CD4-positive, alpha-beta T cell treated with Interleukin-21 for 1 hour (primary cell): ENCODE measurements at places on chromosomes 3 and 15.

GRCh38 chr3:49802719-49803464 lies at the start of gene INKA1:
Gene INKA1 (plus strand): TSS chr3:49803261. CDS start chr3:49803393, 132 bp downstream.
- peak; percentile 89 for DNase-seq

GRCh38 chr3:173342679-173343078 lies 54.9 kb upstream of the NLGN1 start:
- DNase-seq, result no peak

- DNase-seq, result peak; percentile 79
These were observed 51.2 kb upstream of the ULK4 start for GRCh38 chr3:42012935-42013690.

GRCh38 chr15:57018151-57018550 lies 99.7 kb downstream of the TCF12 start:
- no peak for DNase-seq

- DNase-seq, result no peak
These were observed 181.6 kb upstream of the RASGRP1 start for GRCh38 chr15:38746211-38746610.

DNA sequence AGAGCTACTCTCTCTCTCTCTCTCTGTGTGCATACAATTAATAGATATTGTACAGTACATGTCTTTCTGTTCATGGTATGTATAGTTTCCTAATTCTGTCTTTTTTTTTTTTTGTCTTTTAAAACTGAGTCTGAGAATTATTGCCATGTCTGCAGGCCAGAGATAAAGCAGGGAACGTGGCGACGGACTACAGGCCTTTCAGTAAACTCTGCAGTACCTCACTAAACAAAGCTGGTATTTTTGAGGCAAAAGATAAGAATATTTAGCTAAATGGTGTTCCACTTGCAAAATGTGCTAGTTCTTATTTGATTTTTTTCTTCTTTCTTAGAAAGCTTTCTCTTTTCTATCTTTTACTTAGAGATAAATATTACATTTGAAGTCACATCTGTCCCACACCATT lies 44.0 kb upstream of the EHHADH start:
- no peak for DNase-seq

- no peak for DNase-seq
These were observed 51.5 kb downstream of the IL12A start for GRCh38 chr3:160040181-160040580.

DNA sequence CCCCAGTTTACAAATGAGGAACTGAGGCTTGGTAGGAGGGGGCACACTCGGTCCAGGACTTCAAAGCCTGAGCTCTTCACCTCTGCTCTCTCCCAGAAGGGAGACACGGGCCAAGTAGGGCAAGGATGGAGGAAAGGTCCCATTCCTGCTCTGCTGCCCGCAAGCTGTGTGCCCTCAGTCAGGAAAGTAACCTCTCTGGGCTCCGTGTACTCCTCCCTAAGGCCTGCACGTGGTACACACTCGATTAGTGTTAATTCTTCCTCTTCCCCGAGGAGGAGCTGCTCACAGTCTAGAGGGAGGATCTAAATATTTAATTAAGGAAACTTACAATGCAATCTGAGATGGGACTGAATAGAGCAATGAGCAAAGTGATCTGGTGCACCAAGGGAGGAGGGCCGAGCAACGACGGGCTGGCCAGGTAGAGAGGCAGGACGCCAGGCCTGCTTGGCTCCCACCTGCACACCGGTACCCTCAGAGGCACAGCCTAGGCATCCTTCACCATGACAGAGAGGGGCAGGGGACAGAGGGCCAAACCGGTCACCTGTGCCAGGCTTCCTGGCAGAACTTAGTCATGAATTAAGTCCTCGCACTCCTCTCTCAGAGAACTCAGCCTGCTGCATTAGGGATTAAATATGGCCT lies 47.2 kb upstream of the IQSEC1 start:
- DNase-seq, result no peak

DNA sequence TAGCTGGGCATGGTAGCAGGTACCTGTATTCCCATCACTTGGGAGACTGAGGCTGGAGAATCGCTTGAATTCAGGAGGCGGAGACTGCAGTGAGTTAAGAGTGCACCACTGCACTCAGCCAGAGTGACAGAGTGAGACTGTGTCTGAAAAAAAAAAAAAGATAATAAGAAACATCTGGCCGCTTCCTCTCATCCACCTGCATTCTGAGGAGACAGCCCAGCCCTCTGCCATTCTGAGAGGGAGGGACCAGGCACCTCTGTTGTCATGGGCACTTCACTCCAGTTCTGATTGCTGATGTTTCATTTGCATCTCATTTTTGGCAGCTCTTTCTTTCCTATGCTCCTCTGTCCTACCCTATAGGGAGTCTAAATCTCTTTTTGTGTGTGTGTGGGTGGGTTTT lies 36.4 kb upstream of the GSK3B start:
- DNase-seq, result no peak

- peak; percentile 83 for DNase-seq
These were observed 469.6 kb upstream of the DPPA4 start for GRCh38 chr3:109806929-109807328.

GRCh38 chr3:151916781-151917180 lies 43.3 kb downstream of the SUCNR1 start:
- DNase-seq, result no peak

- DNase-seq, result no peak
These were observed 49.4 kb upstream of the CCDC174 start for GRCh38 chr3:14602006-14602803.

DNA sequence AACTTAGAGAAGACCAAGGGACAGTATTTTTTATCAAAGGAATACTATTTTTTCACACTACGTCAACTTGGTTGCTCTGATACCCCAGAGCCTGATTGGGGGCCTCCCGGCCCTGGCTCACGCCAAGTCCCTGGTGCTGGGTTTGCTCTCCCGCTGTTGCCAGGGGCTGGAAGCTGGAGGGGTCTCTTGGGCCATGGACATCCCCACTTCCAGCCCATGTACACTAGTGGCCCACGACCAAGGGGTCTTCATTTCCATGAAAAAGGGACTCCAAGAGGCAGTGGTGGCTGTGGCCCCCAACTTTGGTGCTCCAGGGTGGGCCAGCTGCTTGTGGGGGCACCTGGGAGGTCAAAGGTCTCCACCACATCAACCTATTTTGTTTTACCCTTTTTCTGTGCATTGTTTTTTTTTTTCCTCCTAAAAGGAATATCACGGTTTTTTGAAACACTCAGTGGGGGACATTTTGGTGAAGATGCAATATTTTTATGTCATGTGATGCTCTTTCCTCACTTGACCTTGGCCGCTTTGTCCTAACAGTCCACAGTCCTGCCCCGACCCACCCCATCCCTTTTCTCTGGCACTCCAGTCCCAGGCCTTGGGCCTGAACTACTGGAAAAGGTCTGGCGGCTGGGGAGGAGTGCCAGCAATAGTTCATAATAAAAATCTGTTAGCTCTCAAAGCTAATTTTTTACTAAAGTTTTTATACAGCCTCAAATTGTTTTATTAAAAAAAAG lies 20.3 kb upstream of the BSN start:
- no peak for DNase-seq

DNA sequence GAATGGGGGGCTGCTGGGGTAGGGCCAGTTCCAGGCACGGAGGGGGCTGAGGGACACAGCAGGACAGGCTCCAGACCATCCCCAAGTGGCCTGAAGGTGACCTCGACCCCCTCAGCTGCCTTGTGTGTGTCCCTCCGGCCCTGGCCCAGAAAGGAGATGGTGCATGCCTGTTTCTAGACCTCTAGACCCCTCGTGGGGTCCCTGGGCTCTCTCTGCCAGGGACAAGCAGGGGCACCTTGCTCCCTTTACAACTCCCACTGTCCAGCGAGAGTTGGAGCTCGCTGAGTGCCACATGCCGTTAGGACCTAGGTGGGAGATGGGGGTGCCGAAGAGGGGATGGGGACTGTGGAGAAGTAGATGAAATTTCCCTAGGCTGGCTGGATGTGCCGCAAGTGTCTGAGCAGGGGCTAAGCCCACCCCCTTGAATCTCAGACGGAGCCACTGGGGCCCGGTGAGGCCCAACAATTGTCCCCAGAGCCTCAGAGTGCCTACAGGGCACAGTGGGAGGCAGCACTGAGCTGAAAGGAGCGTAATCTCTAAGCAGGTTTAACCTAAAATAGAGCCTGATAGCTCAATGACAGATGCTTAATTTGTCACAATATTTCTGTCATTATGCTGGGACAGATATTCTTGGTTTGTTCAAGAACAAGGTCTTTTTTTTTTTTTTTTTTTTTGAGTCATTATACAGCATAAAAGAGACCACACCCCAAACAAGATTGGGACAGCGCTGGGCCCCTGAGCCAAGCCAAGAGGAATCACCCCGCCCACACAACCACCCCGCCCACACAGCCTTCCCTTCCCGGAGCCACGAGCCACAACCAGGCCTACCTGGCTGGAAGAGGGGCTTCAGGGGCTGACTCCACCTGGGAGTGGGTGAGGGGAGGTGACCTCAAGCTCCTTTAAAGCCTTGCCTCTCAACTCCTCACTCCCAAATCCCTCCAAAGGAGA lies 23.6 kb upstream of the KLF13 start:
- DNase-seq, result peak; percentile 27

- DNase-seq, result no peak
These were observed 666 bp downstream of the MAPKBP1 start for GRCh38 chr15:41774882-41775417.

DNA sequence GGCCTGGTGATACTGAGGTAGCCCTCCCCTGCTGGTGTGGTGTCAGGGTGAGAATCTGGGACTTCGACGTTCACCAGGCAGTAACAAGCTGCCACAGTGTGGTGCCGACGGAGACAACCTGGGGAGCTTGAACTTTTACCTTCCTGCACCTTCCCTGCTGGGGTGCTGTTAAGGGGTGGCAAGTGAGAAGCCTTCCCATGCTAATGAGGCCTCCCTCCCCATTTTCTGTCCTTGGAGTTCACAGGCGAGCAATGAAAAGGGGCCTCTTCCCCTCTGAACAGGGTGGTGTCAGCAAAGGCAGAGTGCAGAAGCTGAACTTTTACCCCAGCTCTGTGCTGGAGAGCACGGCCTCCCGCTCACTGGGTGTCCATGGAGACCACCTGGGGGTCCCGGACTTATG lies 13.5 kb downstream of the MAGEL2 start:
- DNase-seq, result no peak

DNA sequence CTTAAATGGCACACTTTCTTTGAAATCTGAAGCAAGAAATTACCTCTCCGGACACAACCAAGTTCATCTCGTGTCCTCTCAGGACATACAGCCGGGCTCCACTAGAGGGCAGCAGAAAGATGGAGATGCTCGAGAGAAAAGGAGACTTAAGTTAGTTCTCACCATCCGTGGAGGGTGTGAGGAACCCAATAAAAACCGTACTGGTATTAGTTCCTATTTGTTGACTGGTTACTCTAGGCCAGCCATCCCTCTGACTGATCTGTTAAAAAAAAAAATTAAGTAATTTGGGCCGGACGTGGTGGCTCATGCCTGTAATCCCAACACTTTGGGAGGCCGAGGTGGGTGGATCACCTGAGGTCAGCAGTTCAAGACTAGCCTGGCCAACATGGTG lies 7.9 kb upstream of the CYP11A1 start:
- peak; percentile 87 for DNase-seq

DNA sequence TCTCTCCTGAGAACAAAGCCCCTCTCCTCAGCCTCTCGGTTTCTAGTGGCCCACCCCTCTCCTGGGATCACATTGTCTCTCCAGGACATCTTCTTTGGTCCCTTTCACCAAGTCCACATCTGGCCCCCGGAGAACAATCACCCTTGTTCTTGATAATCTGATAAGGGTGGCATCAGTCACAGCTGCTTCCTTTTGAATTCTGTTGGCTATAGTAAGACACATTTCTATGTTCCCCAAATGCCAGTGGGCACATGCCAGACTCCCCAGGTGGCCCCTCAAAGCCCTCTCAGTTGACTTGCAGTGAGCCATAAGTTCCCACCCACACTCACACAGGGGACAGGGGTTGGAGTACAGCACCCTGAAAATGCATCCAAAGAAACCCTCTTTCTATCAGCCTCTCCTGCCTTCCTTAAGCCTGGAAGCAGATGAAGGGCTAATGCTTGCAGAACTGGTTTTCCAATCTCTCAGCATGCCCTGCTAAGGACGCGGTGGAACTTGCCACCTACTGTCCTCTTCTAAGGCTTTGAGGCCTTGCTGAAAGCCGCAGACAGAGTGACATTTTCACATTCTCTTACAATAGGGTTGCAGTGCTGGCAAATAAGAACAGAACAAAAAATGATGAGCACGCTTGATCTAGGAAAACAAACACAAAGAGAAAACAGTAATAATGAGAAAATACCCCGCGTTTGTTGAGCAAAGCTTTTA lies 101.3 kb upstream of the SLCO3A1 start:
- DNase-seq, result no peak

DNA sequence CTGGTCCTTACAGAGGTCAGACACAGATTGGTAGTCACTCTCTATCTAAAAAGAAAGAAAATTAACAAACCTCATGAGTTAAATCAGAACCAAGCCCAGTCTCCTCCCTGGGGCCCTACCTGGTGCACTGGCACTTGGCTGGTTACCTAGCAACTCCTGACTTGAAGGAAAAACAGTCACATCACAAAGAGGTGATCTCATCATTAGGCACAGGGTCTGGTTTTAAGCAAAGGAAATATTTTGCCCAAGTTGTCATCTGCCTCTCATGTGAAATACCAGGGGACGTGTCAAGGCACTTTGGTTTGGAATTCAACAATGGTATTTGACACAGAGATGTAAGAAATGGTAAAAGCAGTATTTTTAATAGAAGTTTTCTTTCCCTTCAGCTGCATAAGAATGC lies 47.7 kb upstream of the FMN1 start:
- DNase-seq, result no peak

DNA sequence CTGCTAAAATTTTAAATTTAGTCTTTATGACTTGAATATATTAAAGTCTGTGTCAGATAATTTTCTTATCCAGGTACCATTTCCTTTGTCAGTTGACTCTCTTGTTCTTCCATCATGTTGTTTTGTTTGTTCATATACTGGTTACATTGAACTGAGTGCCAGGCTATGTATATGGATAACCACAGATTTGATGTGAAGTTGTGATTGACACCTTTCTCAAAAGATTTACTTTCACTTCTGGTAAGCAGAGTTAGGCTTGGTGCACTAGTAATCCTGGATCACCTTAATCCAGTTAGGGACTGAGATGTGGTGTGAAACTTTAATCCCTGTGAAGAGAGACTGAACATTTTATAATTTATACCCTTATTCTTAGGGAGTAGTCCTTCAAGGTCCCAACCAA lies 99.4 kb downstream of the ADAM10 start:
- DNase-seq, result peak; percentile 4

DNA sequence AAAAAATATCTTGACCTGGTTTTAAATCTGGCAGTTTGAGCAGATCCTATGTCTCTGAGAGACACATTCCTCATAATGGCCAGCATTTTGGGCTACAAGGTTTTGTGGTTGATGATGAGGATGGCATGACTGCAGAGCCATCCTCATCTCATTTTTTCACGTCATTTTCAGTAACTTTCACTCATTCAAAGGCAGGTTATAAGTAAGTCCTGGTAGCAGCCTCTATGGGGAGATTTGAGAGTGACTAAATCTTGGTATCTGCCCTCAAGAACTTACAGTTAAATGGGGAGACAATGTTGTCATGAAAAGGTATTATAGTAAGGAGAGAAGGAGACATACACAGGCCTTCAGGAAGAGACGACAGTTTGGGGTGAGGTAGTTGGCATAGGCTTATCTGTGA lies 14.5 kb downstream of the TIGIT start:
- no peak for DNase-seq
